ENCODE measurements at places on chromosomes 12 and 14. TPM values are rescaled to one million over a fixed set of nuclear protein-coding genes. Genes with fewer than 3 reads are reported as not detected.

The IL23A gene
- 2.9 TPM for total RNA-seq

The CCNB1IP1 gene
- total RNA-seq, result 30.8 TPM

The KRT78 gene
- 1.5 TPM for total RNA-seq

The CEBPE gene
- total RNA-seq, result not detected

DNA sequence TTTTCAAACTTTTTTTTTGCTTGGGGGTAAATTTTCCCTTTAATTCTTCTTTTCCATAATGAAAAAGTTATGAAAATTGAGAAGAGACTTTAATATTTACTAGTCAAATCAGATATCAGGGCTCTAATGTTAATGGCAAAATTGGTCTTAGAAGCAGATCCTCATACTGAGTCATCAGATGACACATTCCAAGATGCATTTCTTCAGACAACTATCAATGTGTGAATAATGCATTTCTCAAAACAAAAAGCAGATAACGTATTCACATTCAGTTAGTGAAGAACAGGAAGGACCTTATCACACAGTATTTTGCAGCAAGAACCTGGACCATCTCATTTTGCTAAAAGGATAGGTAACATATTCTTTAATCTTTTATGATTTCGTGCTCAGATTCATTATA is 130.7 kb downstream of the GPHN start:
- no peak for DNase-seq

- DNase-seq, result no peak
Measured at GRCh38 chr12:112759786-112760185, 31.8 kb upstream of the RPH3A start.

The SELPLG gene
- 0.96 TPM for total RNA-seq

DNA sequence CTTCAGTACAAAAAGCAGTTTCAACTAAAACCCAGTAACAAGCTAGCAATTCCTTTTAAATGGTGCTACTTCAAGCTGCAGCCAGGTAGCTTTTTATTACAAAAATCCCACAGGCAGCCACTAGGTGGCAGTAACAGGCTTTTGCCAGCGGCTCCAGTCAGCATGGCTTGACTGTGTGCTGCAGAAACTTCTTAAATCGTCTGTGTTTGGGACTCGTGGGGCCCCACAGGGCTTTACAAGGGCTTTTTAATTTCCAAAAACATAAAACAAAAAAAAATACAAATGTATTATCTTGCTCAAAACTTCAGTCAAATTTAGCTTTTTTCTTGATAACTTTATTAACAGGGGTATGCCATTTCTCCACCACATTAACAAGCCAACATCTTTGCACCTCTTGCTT is 3.6 kb upstream of the CLEC4E start:
- peak; percentile 75 for DNase-seq

DNA sequence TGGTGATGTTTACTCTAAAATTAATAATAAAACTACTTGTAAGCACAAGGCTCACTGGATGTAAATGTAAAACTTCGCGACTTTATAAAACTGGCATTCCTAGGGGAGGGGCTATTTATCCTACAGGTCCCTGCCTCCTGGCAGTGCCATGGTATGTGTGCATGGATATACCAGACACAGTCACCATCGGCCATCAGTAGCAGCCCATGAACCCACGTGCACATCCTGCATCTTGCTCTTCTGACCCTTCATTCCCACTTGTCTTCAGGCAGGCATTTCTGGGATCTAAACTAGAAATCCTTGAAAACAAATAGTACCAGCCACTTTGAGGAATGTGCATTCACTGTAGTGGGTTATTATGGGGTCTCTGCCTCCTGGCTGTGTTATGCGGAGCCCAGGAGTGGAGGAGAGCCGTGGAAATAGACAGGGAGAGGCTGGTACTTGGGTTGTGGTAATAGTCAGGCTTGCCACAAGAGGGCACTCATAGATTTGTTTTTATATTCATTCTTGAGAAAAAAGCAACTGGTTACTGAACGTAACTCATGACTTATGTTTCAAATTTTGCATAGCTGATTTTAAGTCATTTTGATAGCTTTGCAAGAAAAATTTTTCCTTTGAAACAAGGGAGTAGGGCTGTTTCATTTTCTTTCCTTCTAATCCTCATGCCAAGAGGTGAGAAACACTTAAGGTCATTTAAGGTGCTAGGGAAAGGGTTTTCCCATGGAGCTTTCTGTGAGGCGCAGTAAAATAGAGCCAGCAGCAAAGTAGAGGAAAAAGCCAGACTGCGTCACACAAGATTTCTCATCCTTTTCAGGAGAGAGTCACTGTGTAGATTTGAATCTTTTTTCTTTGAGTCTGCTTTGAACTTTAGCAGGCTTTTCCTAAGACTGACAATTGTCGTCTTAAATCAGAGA is 17.4 kb upstream of the GALNT16 start:
- no peak for DNase-seq

The TSHR gene
- not detected for total RNA-seq

- DNase-seq, result no peak
Measured at GRCh38 chr14:82420871-82421270, 887.2 kb upstream of the SEL1L start.

DNA sequence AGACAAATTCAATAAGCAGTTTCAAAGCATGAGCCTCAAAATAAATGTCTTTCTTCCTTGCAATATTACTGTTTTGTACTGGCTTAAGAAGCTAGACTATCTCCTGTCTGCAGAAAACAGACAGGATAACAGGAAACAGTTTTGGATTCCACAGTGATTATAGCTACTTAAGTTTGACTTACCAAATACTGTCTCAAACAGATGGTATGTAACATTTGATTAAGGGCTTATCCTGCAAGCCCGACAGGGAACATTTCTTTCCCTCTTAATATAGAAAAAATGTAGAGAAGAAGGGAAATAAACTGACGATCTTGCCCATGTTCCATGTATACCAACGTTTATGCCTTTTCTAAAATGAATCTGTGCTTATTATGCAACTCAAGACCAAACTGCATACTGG is 179.9 kb upstream of the EEA1 start:
- no peak for DNase-seq

- no peak for DNase-seq
Measured at GRCh38 chr14:35402323-35403113, 2.0 kb downstream of the NFKBIA start.

GRCh38 chr12:131855521-131856142 is 27.4 kb downstream of the MMP17 start:
- DNase-seq, result peak; percentile 84

GRCh38 chr12:66693901-66694513 is 15.1 kb upstream of the GRIP1 start:
- no peak for DNase-seq

GRCh38 chr12:90499795-90500194 is 455.2 kb downstream of the CCER1 start:
- DNase-seq, result no peak

- no peak for DNase-seq
Measured at GRCh38 chr14:69312608-69313007, 52.6 kb downstream of the GALNT16 start.

- DNase-seq, result no peak
Measured at GRCh38 chr12:132513070-132513398, 23.1 kb downstream of the FBRSL1 start.

DNA sequence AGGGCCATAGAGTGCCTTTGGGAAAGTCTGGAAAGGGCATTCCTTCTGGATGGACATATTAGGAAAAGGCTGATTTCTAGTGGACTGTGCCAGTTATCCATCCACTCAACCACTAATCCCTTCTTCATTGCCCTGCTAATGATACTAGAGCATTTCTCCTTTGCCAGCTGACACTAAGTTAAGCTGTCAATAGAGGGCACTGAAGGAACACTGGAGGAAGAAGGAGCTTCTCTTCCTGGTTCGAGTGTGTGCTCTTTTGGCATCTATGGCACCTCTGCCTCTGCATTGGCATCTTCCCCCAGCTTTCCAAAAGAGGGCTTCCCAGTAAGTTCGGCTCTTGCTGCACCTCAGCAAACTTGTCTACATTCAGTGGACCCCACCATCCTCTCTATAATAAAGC is 165.4 kb downstream of the DERA start:
- peak; percentile 5 for DNase-seq

GRCh38 chr14:100906420-100906819 is 2.9 kb upstream of the RTL1 start:
- no peak for DNase-seq

- DNase-seq, result peak; percentile 52
Measured at GRCh38 chr12:45729233-45730083, at the start of gene ARID2. ARID2 (plus strand) TSS chr12:45729706; CDS start chr12:45729837, 131 bp downstream.

DNA sequence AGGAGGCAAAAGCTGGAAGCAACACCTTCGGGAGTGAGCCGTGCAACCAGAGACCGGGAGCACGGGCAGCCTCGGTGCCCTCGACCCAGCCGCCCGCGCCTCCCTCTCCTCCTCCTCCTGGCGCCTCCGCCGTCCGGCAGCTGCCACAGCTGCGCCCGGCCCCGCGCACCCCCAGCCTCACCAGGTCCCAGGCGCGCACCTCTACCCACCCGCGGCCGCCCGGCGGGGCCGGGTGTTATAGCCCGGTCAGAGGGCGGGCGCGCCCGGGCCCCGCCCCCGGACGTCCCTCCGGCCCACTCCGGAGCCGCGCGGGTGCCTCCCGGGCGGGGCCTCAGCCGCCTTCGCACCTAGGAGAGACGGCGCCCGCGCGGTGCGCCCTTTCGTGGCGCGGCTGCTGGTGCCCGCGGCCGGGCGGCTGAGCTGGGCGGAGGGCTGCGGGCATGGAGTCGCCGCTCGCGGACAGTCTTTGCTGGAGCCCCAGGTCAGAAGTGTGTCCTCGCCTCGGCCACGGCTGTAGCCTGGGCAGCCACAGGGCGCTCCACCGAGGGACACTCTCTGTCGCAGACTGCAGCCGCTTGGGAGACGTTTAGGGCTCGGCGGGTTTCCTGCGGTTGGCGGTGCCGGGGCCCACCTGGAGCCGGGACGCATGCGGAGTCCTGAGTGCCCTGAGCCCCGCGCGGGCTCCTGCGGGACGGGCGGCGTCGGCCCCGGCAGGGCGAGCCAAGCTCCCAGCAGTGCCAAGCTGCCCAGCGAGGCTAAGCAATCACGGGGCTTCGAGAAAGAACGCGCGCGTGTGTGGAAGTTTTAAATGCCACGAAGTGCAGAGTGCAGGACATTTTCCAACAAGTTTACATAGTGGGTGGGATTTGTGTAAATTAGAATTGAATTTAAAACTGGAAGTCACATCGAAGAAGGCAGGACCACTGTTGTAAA is at the start of gene CPM:
CPM (minus strand) TSS at position 211 of the 933 bp plus-strand sequence. CDS start 334 bp downstream, outside the sequence.
- DNase-seq, result peak; percentile 42
